NB4 (cell line): ENCODE measurements at places on chromosomes 6 and 20.

DNA sequence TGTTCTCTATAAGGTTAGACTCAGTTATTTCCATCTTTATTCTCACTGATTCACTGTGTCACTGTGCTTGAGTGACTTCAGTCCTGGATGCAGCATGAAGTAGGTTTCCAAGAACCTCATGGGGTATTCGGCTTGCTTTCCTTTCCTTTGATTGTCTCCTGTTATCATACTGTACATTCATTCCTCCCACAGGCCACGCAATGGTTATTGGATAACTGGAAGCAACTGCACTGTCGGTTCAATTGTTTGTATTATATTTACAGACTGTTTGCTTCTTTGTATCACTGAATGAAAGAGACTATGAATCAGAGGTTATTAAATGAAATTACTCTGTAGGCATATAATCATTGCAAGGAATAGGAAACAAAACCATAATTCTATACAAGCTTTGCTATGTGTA is 129.4 kb downstream of the MAP7 start:
- DNase-seq = no peak

DNA sequence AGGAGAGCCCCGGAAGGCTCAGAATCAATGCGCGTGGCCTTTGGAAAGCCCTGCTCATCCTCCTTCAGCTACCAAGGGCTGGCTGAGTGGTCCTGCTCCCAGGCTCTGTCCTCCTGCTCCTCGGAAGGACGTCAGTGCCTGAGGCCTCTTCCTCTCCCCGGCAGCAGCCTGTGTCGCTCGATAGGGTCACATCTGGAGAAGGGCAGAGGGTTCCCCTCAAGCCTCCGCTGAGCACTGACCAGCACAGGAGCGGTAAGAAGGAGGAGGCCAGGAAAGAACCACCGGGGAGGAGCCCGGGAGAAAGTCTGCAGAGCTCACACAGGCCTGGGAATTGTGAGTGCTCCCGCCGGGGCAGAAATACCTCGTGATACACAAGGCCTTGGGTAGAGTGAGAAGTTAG is 21.2 kb downstream of the KIF25 start:
- no peak for DNase-seq

- no peak for DNase-seq
These were observed 12.3 kb upstream of the ASF1A start for GRCh38 chr6:118881440-118882313.

DNA sequence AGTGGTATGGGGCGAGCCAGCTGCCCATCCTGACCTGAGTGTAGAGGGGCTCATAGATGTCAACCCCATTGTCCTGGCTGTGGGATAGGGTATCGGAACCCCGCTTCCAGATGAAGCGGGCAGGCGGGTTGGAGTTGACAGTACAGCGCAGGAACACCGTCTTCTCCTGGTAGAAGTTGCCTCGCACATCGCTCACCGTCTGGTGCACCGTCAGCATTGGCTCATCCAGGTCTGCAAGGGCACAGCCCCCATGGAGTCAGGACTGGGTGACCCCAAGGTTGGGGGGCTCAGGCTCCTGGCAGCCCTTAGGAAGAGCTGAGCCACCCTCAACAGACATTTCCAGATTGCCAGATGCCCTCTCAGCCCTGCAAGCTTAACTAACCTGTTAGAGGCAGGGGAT is 42.0 kb downstream of the MDGA1 start:
- no peak for DNase-seq

DNA sequence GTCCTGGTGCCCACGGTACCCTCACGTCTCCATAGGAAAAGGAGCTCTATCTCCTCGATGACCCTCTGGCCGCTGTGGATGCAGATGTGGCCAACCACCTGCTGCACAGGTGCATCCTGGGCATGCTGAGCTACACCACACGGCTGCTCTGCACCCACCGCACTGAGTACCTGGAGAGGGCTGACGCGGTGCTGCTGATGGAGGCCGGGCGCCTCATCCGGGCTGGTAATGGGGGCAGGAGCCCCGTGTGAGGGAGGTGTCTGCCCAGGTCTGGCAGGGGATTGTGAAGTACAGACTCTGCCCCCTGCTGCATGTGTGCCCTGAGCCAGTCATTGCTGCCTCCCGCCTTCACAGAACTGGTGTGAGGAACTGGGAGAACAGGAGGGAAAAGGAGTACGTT is 12.4 kb downstream of the DLK2 start:
- no peak for DNase-seq

DNA sequence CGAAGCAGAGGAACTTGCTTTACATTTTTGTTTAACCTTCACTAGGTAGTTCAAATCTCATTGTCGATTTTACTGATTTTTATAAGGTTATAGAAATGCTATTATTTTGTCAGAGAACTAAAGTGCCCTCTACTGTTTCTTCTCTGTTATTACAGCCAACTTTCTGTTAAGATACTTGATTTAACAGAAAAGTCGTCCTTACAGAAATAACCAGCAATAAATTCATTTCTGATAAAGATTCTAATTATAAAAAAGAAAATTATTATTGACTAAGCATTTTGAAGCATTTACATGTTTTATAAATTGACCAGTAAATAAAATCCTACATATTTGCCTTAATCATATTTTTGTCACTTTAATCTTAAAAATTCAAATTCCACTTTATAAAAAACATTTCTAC is 60.8 kb downstream of the OGFRL1 start:
- peak; percentile 45 for DNase-seq

DNA sequence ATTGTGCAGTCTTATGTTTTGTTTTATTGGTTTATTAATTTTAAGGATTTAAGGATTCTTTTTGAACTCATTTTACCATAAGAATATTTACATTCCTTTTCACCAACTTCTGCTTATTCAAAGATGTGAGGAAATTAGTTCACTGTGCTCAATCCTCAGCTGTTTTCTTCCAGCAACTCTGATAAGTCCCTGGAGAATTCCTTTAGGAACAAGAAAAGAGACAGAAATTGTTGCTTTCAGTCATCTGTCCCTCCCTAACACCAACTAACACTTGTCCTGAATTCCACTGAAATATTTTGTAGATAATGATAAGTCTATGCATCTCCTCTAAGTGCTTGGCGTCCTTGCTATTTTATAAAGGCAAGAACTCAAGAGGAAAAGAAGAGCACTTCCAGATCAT is 334.8 kb upstream of the MARCKS start:
- DNase-seq = no peak

DNA sequence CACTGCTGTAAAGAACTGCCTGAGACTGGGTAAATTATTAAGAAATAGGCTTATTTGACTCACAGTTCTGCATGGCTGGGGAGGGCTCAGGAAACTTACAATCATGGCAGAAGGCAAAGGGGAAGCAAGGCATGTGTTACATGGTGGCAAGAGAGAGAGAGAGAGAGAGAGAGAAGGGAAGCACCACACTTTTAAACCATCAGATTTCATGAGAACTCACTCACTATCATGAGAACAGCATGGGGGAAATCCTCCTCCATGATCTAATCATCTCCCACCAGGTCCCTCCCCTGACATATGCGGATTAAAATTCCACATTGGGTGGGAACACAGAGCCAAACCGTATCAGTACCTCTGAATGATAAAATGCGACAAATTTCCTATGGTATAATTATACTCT is 203.9 kb upstream of the MARCKS start:
- no peak for DNase-seq

GRCh38 chr6:32089082-32089828 is 19.9 kb downstream of the TNXB start:
- DNase-seq = no peak

GRCh38 chr6:124683507-124683906 is 278.7 kb upstream of the RNF217 start:
- no peak for DNase-seq

DNA sequence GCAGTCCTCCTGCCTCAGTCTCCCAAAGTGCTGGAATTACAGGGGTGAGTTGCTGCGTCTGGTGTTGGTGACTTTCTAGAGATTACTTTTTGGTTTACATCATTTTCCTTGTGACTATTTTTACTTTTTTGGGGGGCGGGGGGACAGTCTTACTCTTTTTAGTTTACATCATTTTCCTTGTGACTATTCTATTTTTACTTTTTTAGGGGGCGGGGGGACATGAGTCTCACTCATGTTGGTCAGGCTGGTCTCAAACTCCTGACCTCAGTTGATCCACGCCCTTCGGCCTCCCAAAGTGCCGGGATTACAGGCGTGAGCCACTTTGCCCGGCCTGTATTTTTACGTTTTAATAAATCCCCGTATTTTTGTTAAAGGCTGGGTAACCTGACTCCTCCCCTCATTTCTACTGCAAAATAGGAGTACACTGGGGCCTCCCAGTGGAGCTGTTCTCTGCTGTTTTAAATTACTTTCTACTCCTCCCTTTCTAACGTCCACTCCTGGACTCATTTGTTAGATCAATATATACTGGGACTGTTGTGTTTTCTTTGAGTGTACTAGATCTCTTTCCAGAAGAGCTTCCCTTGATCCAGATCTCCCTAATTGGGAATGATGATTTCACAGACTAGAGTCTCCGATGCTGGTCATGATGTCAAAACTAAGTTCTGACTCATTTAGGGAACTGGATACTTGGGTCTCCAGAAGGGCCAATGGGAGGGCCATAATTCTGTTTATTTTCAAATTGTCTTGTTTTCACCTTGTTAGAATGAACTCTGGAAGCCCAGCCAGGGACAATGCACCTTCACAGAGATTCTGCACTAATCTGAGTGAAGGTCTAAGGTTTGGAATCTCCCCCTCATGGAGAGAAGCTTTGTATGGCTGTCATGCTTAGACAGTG is 9.2 kb downstream of the HSPA1B start:
- peak; percentile 50 for DNase-seq

DNA sequence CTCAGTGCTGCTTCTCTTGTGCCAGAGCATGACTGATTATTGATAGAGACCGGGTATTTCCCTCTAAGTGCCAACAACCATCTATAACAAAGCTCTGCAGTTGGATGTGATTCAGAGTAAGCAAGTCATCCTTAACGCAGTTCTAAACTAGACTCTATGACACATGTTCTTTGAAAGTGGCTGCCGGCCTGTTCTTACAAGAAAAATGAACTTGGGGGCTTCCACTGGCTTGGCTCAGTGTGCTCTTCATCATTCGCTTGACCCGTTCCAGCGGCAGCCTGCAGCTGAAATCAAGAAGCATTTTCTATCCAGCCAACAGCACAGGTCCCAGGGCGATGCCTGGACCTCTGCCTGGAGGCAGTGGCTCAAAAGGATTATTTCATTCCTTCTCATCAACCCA is 29.8 kb downstream of the GFOD1 start:
- no peak for DNase-seq

- no peak for DNase-seq
These were observed 23.9 kb upstream of the B3GAT2 start for GRCh38 chr6:70980727-70981126.

- DNase-seq = no peak
These were observed 17.5 kb downstream of the ELMO2 start for GRCh38 chr20:46388937-46389336.

DNA sequence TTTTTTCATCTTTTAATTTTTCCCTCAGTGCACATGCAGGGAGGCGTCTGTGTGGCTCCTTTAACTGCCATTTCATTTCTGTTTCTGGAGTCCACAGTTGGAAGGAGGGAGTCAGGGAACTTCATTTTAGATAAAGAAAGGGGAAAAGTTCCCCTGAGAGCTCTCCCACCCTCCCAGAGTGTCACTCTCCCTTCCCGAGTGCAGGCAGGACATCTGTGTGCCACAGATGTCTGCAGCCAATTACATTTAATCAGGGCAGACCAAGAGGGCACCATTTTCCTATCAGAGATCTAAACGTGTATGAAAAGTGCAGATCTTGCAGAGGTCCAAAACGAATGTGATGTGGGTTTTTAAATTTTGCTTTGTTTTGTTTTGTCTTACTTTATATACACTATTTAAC is 96.6 kb downstream of the PXDC1 start:
- DNase-seq = no peak

- no peak for DNase-seq
These were observed 875.6 kb downstream of the QKI start for GRCh38 chr6:164290101-164290500.

GRCh38 chr6:52317211-52317610 is 32.7 kb upstream of the MCM3 start:
- no peak for DNase-seq

DNA sequence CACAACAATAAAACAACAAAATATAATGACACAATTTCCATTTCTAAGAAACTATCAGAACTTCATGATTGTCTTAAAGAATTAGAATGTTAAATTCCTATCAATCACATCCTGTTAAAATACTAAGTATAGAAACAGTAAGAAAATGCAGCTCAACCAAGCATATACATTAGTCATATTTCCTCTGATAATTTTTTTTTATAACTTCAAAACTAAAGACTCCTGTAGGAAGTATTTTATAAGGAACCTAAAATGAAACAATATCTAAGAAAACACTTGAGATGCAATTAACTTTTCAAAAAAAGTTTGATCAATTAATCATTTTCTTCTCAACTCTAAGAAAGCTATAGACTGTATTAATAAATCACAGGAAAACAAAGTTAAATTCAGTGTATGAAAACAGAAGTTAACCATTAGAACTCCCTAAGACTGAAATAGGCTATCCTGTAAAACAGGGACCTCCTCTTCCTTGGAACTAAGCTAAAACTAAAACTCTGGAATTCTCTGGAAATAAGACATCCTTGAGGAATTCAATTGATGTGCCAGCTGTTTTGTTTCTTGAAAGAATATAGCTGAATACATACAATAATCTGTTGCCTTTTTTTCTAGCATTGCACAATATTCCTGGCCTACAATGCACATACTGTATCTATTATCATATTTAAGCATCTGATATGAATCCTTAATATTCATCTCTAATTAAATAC is 19.8 kb downstream of the FKBP5 start:
- DNase-seq = no peak

GRCh38 chr6:148134592-148134991 is 208.0 kb upstream of the SASH1 start:
- no peak for DNase-seq

DNA sequence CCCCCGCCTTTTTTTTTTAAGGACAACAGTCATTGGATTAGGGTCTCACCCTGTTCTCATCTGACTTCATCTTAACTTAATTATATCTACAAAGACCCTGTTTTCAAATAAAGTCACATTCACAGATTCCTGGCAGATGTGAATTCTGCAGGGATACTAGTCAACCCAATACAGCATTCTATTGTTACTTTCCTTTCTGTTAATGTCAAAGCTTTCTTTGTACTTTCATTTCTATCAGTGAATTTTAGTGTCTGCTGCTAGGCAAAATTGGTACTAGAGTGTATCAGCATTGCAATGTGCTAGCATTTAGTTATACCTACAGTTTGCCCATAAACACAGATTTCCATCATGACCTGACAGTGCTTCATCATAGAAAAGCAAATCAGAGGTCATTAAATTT is 281.9 kb downstream of the CDKAL1 start:
- DNase-seq = no peak

- no peak for DNase-seq
These were observed 35.0 kb downstream of the HUS1B start for GRCh38 chr6:621931-622330.

DNA sequence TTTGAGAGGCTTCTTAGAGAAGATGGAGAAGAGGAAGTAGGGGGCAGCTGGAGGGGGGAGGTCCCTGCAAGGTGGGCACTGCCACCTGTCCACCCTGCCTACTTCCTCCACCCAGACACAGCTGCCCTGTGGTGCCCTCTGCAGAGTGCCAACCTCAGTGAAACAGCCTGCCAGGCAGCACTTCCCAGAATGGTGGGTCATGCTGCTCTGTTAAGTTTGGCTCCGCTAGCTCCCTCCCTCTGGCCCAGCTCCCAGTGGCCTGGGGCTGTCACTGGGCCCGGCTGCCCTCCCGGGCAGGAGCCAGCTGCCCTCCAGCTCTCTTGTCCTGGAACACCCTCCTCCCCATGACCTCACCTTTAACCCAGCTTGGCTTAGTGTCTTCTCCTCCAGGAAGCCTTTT is 5.1 kb upstream of the EPB41L1 start:
- DNase-seq = no peak
